Stimulated activated CD4-positive, alpha-beta T cell treated with anti-CD3 and anti-CD28 coated beads, Interleukin-15, amount 100 ng/mL, for 24 hours (primary cell): ENCODE measurements at places on chromosomes 7 and 10.

GRCh38 chr10:96249264-96249663 is 22.1 kb downstream of the BLNK start:
- DNase-seq, result no peak

DNA sequence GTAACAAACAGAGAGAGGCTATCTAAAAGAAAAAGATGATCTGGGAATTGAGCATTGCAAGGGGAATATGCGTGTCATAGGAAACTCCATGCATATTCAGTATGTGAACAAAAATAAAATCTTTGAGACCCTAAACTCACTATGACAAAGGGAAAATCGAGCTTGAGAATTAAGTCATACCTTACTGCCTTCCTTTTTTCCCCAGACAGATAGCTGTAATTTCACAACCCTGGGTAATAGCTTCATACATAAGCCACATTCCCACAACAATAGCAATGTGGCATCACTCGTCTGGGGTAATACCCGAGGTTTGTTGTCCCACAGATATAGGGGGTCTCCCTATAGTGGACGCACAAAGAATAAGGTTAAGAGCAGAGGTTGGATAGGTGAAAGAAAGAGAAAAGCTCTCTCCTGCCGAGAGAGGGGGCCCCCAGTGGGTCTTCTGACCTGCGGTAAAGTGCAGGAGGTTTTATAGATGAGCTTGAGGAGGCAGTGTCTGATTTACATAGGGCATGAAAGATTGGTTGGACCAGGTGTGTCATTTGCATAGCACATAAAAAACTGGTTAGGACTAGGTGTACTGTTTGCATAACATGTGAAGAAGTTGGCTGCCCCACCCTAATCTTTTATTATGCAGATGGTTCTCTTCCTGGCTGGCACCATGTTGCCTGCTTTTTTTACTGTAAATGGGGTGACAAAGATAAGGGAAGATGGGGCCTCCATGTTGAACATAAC is 11.6 kb downstream of the CYP3A43 start:
- no peak for DNase-seq

GRCh38 chr7:106072715-106073091 is 39.4 kb downstream of the SYPL1 start:
- no peak for DNase-seq

DNA sequence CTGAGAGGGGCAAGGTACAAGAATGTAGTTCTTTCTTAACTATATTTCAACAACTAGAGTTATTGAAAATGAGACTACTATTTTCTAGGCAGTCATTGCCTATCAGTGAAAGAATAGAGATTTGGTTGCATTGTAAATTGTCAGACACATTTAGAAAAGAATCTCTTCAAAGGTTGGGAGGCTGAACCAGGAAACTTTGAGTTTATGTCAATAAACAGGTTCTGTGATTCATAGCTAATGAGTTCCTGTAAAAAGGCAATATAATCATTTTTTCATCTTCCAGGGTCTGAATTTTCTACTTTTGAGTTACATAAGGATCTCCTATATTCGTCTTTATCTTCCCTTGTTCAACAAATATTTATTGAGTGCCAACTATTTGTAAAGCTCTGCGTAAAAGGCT is 47.1 kb downstream of the MAGI2 start:
- DNase-seq, result no peak

DNA sequence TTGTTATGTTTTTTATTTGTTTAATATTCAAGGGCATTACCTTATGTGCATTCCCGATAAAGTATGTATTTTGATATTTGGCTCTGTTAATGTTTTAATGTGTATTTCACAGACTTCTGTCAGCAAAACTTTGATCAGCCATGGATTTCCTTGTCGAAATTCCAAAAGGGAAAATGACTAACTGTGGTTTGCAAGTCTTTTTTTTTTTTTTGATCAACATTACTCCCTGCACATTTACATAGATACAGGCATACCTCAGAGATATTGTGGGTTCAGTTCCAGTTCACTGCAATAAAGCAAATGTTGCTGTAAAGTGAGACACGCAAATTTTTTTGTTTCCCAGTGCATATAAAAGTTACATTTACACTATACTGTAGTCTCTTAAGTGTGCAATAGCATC is 351.9 kb downstream of the CXCL12 start:
- DNase-seq, result no peak

DNA sequence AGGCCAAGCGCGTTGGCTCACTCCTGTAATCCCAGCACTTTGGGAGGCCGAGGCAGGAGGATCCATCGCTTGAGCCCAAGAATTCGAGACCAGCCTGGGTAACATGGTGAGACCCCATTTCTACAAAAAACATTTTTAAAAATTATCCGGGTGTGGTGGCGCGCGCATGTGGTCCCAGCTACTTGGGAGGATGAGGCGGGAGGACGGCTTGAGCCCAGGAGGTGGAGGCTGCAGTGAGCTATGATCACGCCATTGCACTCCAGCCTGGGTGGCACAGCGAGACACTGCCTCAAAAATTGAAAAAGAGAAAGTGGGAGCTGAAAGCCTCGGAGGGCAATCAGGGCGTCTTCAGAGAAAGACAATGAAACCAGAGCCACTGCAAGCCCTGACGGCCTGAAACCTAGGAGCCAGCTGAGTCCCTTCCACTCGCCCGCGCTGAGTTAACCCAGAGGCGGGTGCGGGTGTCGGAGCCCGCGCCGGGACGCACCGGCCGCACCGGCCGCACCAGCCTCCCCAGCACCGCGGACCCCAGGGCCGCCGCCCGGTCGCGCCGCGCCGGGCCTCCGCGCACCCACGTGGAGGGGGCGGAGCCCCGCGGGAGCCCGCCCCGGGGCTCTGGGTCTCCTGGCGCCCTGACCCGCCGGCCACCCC is 22.4 kb downstream of the ZFAND2A start:
- DNase-seq, result peak; percentile 22

DNA sequence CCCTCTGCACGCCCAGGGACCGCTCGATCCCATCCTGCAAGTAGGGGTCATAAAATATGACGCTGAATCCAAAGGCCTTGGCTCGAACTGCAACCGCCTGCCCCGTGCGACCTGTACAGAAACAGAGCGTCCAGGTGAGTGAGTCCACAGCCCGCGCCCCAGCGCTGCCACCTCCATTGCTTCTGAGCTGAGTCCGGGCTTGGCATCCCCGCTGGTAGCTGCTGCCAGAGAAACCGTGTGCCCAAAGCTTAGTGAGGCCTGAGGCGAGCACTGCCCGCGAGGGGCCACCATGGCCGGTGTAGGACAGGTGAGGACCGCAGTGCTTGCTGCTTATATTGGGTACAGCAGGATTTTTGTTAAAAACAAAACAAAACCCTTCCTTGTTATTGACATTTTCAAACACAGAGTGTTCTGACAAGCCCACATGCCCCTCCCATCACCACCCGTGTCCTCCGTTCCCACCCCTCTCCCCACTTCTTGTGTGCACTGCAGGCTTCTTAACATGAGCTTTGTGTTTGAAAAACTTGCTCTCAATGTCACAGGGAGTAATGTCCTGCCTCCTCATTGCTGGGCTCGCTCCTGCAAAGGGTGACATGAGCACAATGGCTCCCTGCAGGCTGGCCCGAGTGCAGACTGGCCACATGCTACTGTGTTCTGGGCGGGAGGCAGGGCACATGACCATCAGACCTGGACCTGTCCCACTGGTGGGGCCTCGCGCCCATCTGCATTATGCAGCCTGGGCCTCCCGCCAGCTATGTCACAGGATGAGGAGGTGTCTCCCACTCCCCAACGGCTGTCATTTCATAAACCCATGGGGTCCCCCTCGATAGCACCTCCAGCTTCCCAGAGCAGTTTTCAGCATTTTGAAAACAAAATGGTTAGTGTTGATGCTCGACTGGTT is 52.9 kb downstream of the ZRANB1 start:
- DNase-seq, result no peak

GRCh38 chr7:42964849-42965805 is 33.0 kb downstream of the MRPL32 start:
- no peak for DNase-seq

DNA sequence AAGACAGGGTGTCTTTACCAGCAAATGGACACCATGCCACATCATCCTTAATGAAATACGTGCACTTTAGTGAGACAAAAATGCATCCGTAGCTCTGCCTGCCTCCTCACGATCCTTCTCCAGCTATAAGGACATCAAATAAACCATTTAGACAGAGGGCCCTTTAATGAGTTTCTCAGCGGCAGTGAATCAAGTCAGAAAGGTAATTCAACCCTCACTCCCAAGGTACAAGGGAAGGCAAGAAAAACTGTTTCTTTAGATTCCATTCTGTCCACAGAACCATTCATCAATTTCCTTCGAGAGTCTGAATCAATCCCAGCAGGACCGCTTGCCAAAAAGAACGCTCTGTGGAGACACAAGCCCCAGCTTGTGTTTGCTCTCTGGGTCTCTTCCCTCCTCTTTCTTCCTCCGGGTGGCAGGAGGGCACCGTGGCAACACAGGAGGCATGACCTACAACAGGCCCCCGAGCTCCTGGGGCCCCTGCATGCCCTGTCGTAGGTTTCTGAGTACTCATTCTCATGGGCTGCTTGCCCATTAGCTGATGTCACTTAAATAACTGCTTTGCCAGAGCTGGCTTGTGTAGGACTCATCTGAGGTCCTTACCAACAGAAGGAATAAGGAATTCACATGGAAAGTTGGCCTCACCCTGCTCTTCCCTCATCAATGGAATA is 297.8 kb upstream of the PRKCQ start:
- no peak for DNase-seq

- no peak for DNase-seq
Observed at GRCh38 chr10:13047529-13048206, 46.2 kb upstream of the CCDC3 start.
